ENCODE measurements at places on chromosomes 7 and 10.
A peak's percentile ranks its signal among the peaks of the same experiment; 100 is the strongest.

DNA sequence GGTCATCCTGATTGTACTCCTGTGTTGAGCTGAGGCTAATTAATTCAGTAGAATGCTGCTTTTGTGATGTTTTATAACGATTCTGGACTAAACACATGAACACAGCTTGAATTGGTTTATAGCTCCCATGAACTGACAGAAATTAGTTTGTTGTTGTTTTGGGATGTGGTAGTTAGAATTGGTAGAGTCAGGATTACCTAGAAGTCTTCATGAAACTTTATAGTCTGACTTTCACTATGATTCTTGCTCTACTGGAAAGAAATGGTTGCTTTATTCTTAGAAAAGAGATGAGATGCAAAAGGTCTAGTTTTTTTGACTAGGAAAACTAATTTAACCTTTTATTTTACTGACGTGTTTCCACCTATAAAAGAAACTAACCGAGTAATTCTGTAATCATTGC, 23.4 kb upstream of the TRUB1 start:
- DNase-seq, result no peak

DNA sequence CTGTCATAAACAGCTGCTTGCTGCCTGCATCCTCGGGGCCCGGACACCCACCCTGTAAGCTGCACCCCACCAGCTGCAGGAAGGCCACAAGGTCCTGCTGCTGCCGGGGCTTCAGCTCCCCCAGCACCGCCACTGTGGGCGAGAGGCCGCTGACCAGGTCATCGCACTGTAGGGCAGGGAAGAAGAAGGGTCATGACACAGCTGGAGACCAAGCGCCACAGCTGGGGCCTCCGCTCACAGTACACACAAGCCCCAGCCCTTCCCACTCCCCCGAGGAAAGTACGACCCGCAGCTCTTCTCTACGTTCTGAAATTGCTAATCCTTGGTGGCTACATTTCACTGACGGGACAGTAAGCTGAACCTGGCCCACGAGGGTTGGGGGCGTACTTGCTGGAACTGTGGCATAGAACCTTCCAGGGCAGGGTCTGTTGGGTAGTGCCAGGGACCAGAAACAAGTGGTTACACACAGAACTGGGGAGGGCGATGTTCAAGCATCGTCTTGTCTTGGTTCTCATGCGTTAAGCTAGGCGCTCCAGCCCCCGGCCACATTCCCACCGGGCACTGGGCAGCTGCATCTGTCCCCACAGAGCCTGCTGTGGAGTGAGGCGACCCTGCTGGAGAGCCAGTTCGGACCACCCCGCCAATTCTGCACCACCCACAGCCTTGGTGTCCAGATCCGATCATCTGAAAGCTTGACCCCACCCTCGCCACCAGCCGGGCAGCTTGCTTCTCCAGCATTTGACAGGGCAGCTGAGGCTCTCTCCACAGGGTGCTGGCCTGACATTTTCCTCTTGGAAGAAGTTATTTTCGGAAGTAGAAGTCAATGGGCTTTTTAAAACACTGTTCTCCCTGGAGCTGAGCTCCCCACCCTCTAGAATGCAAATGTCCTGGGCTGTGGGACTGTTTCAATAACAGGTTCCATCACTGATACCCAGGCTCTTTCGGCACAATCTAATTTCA, 50.8 kb downstream of the GSDME start:
- DNase-seq, result no peak

- no peak for DNase-seq
These were observed 2.1 kb downstream of the ATP5MK start for GRCh38 chr10:103394180-103394579.

DNA sequence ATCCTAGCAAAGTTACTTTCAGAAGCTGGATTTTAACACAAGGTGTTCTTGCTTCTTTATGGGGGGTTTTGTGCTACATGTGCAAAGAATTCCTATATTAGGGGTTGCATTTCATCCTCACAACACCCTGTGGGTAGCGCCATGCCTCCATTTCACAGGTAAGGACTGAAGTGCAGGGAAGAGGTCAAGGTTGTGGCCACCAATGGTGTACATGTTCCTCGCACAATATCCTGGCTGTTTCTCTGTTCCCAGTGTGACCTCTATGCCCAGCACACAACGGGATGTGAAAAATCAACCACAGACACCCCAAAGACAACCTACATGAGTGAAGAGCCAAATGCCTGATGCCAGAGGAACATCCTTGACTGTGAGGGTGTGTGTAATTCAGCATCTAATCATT, 80.8 kb downstream of the CHST15 start:
- DNase-seq, result no peak

DNA sequence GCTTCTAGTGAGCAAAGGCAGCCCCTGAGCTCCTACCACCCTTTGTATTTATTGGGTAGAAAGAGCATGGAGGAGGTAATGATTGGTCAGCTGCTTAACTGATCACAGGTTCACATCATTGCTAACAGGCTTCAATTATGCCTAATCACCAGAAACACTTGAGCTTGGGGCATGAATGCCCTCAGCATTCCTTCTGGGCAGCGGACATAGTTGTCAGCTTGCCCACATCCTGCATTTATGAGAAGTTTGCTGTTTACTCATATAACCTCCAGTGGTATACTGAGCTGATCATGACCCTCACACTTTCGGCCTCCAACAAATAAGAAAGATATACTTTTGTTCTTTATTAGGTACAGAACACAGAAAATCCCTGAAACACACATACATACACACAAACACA, 140.3 kb upstream of the ODAD2 start:
- DNase-seq, result peak; percentile 24

DNA sequence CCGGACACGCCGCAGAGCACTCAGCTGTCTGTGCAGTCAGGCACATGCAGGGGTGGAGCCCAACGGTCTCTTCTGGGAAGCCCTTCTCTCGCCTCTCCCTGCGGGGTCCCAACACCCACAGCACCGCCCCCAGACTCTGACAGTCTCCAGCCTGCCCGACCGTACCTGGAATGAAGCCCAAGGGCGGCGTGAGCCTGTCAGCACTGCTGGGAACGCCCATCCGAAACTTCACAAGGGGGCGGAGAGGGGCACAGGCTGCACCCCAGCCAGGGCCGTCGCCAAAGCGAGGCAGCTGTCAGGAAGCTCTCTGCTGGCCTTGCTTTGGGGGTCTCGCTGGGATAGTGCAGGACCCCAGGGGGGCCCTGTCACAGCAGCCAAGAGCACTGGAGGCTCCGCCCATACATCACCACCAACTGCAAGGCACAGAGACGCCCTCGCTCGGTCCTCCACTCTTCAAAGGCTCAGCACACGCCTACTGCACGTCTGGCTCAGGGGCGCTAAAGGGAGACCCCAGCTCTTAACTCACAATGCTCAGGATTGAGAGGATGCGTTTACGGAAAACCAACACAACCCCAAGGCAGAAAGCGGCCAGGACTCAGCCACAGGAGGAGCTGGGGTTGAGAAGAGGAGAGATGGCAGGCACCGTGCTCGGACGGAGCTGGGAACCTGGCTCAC, 30.9 kb downstream of the MAD1L1 start:
- no peak for DNase-seq

All from urothelium cell line (cell line).